ENCODE measurements at places on chromosomes 4 and X.

GRCh38 chr4:181376058-181376457 is 867.1 kb upstream of the TENM3 start:
- DNase-seq = no peak

- DNase-seq = no peak
Measured at GRCh38 chr4:151198748-151199147, 78.2 kb upstream of the PRSS48 start.

DNA sequence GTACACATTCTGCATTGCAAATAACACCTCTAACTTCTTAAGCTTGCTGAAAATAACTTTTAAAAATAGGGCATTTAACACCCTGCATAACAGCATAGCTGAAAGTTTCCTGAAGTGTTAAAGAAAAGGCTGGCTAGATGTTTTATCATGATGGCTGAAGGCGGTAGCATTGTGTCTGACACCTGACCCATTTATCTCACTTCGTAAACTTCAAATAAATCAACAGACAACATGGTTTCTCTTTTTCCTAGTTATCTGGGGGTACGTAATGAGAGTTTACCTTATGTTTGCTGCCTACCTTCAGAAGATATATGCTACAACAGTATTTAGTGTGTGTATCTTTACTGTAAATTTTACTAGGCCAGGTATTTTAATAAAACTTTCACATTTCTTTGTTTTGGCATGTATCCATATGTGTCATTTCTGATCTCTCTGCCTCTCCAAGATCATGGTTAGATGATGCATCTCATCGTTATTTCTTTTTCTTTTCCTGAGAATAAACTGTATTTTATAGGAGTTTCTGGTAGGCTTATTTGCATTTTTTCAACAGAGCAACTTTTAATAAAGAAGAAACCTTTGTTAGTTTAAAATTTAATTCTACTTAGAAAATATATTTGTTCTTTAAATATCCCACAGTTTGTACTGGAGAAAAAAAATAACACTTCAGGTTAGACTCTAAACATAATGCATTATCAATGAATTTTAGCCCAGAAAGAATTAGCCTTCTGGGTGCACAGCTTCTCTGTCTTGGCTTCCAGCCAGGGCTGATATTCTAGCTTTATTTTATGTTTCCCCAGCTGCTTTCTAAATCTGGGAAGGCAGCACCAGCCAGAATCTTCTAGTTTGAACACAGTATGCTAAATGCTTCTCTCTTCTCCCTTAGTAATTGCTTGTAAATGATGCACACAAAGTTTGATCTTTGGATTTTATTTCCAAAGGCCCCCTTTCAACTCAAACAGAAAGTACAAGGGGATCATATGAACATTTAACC is 2.9 kb downstream of the NDST4 start:
- peak; percentile 84 for DNase-seq

- no peak for DNase-seq
Measured at GRCh38 chr4:150375025-150375424, 206.9 kb upstream of the MAB21L2 start.

- DNase-seq = no peak
Measured at GRCh38 chr4:68338625-68339024, 11.3 kb downstream of the YTHDC1 start.

GRCh38 chrX:49106930-49107329 is 16.6 kb downstream of the GPKOW start:
- no peak for DNase-seq

- DNase-seq = no peak
Measured at GRCh38 chrX:54482839-54483593, 13.0 kb downstream of the FGD1 start.

GRCh38 chrX:155144926-155145325 is 71.3 kb upstream of the VBP1 start:
- no peak for DNase-seq

- peak; percentile 1 for DNase-seq
Measured at GRCh38 chrX:29478336-29479069, 736.9 kb upstream of the MAGEB2 start.

DNA sequence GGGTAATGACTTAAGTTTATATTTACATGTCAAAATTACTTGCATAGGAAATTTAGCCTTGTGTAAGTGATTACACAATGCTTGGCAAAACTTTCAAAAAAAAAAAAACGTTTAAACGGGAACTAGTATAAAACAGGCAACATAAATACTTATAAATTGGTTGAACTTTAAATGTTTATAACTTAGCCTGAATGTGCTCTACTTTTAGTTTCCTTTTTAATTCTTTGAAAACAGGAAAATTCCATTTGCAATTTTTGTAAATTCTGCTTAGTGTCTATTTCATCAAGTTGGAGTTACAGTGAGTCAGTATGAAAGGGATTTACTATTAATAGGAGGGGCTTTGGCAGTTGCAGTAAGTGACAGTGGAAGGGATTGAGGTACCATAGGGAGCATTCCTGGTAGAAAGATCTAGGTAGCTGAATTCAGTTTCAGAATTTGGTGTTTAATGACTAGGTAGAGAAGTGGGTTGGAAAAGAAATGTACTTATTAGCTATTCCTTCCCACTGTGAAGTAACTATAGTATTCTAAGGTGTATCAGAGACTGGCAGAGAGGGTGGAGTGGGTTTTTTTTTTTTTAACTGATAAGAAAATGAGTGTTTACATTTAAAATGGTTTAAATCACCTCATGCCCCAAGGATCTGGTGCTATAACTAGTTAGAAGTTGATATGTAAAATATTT is 2.8 kb downstream of the STAG2 start:
- DNase-seq = no peak

GRCh38 chr4:159906517-159906916 is 803.6 kb downstream of the RAPGEF2 start:
- no peak for DNase-seq

DNA sequence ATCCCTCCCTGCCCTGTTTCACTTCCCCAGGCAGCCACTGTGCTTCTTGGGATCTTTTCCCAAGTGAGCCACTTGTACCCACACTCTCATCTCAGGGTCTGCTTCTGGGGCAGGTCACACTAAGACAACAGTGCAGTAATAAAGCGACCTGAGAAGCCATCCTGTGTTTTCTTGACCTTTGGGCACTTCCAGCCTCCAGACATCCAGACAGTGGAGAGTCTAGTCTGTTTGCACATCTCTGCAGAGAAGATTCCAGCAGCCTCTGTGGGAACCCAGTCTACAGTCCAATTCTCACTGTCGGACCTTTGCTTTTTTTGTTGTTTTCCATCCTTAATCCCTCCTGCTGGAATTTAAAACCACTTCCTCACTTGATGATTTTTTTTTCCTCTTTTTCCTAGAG is 50.3 kb upstream of the ATP6AP2 start:
- no peak for DNase-seq

Measured in NCI-H146 (cell line).